ENCODE measurements at places on chromosomes 7 and 10. TPM values are rescaled to one million over a fixed set of nuclear protein-coding genes. Genes with fewer than 3 reads are reported as not detected.

DNA sequence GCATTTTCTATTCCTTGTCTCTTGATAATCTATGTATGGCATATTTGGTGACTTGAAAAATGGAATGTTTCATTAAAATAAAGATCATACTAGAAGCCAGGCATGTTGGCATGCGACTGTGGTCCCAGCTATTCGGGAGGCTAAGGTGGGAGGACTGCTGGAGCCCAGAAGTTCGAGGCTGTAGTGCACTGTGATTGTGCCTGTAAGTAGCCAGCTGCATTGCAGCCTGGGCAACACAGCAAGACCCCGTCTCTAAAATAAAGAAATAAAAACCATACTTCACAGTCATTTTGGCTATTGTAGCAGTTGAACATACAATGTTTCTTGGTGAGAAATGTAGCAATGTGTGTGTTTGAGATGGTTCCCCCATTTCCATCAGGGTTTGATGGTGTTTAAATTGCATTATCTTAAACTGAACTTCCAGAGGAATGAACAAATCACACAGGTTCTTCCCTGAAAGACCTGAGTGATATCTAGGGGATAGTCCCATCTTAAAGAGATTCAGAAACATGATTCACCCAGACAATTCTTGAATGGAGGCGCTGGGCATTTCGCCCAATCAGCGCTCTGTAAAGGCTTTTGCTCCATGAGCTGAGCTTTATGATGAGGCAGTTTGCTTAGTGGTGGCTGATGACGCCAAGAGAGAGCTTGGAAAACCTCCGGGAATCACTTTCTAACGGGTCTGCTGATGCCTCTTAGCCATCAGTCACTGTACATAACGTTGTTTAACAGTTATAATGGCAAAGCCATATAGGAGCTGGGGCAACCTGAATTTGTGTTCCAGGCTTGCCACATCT, 19.4 kb upstream of the BTBD16 start:
- H3K27me3 ChIP-seq = no peaks in the 10 kb centered on the region
- H3K27ac ChIP-seq = no peak overlapping the region
- no peak overlapping the region for H3K4me3 ChIP-seq

GRCh38 chr10:44935966-44936295, 23.7 kb upstream of the RASSF4 start:
- peaks cover 4% of the 10 kb centered on the region for H3K27me3 ChIP-seq
- DNase-seq = no peak
- no peak overlapping the region for H3K4me3 ChIP-seq
- H3K4me1 ChIP-seq = peaks cover 16% of the 10 kb centered on the region

DNA sequence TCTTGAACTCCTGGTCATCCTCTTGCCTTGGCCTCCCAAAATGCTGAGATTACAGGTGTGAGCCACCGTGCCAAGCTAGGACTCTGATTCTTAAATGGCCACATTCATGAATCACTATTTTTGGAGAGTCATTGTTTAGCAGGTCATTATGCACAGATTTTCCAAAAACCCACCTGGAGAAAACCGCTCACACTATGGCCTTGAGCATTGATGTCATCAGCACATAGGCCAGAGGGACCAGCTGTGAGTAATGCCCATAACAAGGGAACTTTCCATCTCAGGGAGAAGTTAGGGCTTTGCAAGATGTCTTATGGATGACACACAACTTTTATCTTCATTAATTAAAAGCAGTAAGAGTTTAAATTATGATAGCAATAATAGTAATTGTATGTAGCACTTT, 86.4 kb upstream of the KIF5B start:
- H3K4me1 ChIP-seq = peaks cover 14% of the 10 kb centered on the region
- H3K27ac ChIP-seq = no peak overlapping the region
- peak; percentile 24 for DNase-seq
- H3K36me3 ChIP-seq = no peaks in the 10 kb centered on the region
- H3K4me3 ChIP-seq = no peak overlapping the region
- H3K27me3 ChIP-seq = no peaks in the 10 kb centered on the region

DNA sequence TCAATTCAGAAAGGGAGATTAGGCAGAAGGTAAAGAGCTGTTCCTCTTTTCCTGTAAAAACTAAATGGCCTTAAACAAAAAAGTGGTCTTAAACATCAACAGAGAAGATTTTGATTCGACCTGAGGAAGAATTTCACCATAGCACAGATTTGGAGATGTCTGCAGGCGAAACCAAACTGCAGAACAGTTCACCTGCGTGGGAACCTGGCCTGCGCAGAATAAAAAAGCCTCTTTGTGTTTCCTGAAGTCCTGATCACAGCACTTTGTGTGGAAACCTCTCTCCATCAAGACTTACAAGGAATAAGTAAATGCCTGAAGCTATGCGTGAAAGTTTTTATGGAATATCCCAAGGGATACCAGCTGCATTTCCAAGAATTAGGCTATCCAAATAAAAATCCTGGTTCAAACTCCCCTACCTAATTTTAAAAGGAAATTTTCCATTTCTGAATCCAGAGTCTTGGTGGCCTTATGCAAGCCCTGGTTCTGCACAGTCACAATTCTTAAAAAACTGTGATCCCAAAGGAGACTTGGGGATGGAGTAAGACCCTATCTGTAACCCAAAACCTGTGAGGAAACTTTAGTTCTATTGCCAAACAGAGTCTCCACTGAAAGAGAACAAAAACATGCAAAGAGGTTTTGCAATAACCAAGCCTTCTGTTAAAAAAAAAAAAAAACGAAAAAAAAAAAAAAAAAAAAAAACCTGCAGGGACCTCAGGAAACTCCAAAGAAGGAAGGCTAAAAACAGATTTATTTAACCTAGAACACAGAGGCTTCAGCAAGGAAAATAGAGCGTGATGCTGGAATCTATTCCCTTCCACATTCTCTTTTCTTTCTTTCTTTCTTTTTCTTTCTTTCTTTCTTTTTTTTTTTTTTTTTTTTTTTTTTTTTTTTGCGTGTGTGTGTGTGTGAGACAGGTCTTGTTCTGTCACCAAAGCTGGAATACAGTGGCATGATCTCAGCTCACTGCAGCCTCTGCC, 10.4 kb downstream of the CALML3 start:
- H3K27me3 ChIP-seq = peaks cover 10% of the 10 kb centered on the region
- H3K36me3 ChIP-seq = no peaks in the 10 kb centered on the region
- no peak for DNase-seq
- H3K27ac ChIP-seq = no peak overlapping the region
- H3K4me1 ChIP-seq = peaks cover 20% of the 10 kb centered on the region

GRCh38 chr7:98229441-98229840, 18.2 kb downstream of the BHLHA15 start:
- H3K27me3 ChIP-seq = no peaks in the 10 kb centered on the region
- no peak overlapping the region for H3K4me3 ChIP-seq
- no peak for DNase-seq
- H3K36me3 ChIP-seq = peaks cover 6% of the 10 kb centered on the region
- H3K27ac ChIP-seq = no peak overlapping the region

- no peak overlapping the region for H3K4me3 ChIP-seq
- no peak overlapping the region for H3K27ac ChIP-seq
- peaks cover 17% of the 10 kb centered on the region for H3K4me1 ChIP-seq
- H3K27me3 ChIP-seq = no peaks in the 10 kb centered on the region
- H3K36me3 ChIP-seq = peaks cover 56% of the 10 kb centered on the region
Observed at GRCh38 chr7:39703144-39703543, 79.8 kb downstream of the RALA start.

DNA sequence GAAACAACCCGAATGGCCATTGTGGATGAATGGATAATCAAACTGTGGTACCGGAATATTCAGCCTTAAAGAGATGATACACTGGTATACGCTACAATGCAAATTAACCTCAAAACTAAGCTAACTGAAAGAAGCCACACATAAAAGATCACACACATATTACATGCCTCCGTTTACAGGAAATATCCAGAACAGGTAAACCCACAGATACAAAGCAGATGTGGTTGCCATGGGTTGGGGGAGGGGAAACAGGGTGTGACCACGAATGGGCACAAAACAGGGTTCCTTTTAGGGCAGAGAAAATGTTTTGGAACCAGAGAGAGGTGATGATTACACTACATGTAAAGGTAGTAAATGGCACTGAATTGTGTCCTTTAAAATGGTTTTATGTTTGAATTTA, 16.6 kb downstream of the ESYT2 start:
- peaks cover 2% of the 10 kb centered on the region for H3K27me3 ChIP-seq
- no peak overlapping the region for H3K4me3 ChIP-seq

DNA sequence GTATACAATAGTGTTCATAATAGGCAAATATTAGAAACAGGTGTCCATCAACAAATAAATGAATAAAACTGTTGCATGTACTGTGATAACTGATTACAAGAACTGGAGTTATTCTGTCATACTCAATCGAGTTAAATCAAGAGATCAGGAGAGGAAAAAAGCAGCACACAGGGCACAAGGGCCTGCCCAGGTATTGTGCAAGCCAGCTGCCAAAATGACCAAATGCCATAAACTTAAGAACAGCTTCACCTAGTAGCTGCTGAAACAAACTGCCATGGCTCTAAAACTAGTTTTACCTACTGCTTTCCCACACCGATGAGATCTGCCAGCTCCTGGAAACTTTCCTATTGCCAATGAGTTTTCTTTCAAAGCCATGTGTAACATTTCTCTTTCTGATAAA, 12.2 kb downstream of the GSAP start:
- no peaks in the 10 kb centered on the region for H3K36me3 ChIP-seq
- no peak overlapping the region for H3K27ac ChIP-seq
- H3K4me3 ChIP-seq = no peak overlapping the region
- H3K27me3 ChIP-seq = no peaks in the 10 kb centered on the region
- no peak for DNase-seq
- peaks cover 10% of the 10 kb centered on the region for H3K4me1 ChIP-seq

IFIT1B gene
- not detected for total RNA-seq

HMX2 gene
- total RNA-seq = not detected

PVRIG gene
- total RNA-seq = 0.87 TPM

PNLIPRP2 gene
- not detected for total RNA-seq
